ENCODE measurements at places on chromosomes 3 and 15.

DNA sequence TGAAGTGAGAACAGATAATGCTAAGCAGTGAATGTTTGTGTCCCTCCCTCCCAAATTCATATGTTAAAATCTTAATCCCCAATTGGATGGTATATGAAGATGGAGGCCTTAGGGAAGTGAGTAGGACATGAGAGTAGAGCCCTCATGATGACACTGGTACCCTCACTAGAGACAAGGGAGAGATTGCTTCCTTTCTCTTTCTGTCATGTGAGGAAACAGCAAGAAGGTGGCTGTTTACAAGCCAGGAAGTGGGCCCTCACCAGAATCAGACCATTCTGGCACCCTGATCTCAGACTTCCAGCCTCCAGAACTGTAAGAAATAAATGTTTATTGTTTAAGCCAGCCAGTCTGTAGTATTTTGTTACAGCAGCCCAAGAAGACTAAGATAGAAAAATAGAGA is 209.5 kb downstream of the SATB1 start:
- DNase-seq, result no peak

DNA sequence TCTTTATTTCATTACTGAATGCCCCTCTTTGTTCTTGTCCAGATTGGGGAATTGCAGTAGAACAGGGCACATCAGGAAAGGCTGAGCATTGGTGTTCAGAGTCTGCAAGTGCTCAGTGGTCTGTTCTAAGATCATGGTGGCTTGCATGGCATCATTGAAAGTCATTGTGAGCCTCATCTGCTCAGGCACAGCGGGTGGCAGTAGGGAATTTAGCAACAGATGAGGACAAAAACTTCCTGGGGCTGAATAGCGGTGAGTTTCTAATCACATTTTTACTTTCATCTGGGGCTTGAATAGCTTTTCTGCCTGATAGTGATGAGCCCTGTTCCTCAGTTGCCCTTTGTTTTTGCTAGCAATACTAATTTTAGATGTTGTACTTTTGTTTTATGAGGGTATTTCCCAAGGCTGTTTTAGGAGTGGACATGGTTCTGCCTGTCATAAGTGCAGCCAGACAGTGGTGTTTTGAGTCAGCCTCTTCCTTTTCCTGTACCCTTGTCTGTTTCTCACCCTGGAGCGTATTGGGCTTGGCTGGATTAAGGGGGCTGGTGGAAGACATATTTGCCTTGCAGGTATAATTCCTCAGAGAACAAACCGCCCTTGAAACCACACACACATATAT is 127.2 kb upstream of the IL12A start:
- no peak for DNase-seq

DNA sequence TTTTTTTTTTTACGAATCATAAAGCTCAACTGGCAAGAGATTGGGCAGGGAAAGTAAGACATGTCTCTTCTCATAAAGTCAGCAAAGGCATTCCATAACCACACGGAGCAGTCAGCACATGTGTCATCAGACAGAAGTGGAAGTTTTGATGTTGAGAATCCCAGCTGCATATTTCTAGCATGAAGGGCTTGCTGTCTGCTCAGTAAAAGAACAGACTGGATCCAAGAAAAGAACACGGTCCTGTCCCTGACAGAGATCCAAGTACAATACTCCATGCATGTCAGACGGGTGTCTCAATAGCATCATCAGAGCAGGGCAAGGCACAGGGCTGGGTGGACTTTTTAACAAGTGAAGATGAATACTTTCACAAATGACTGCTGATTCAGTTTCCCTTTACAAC is 38.2 kb downstream of the ABI3BP start:
- DNase-seq, result peak; percentile 20

DNA sequence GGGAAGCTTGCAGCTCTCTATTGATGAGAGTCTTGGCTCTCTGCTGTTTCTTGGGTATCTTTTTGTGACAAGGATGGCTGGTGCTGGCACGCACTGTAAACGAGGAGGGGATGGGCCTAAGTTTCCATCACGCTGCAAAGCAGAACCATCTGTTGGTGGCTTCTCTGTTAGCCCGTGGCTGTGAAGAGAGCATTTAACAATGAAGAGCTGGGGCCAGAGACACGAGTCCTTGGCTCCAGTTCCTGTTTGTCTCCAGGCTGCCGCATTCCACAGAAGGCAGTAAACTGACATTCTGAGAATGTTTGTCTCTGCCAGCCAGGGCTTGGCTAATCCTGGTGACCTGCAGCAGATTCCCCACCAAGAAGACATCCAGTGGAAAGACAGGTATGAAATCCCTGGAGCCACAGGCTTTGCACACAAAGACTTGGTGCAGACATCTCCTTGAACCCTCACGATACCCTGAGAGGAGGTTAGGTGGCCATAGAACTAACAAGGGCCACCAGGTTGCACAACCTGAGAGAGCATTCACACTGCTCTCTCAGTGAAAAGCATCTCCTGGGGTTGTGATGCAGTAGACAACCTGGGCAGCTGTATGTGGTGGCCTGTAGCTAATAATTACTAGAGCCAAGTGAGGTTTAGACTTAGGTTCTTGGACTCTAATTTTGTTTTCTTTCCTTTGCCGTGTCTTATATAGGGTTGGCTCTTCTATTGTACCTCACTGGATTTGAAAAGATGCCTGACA is 130.9 kb downstream of the ASB7 start:
- DNase-seq, result no peak

DNA sequence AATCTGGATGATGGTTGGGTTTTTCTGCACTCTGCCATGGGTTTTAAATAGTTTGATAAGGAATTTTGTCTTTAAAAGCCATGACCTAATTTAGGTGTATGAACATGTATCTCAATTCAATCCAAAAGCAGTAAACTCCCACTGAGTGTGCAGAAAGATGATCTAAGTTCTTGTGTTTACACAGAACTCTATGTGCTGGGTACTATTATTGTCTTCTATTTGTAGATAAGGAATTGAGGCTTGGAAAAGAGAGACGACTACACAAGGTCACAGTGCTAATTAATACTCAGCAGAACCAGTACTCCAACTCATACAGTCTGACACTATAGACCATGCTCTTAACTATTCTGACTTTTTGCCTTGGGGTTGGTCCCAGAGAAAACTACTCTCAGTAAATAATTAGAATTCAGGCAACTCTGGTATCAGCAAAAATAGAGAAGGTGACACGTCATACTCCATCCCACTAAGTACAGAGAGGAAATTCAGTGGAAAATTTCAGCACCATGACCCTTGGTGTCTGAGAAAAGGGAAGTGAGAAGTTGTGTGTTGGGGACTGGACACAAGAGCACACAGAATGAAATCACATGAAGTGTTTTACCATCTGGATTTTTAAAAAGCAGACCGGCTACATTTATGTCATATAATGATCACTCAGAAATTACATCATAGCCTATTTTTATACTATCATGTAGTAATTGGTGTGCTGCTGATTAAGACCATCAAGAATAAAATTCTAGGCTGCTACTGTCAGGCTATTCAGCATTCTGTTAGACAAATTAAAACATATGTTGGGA is 18.3 kb upstream of the MYH15 start:
- DNase-seq, result no peak

- no peak for DNase-seq
Observed at GRCh38 chr3:95341314-95341713, 1278.5 kb downstream of the NSUN3 start.

DNA sequence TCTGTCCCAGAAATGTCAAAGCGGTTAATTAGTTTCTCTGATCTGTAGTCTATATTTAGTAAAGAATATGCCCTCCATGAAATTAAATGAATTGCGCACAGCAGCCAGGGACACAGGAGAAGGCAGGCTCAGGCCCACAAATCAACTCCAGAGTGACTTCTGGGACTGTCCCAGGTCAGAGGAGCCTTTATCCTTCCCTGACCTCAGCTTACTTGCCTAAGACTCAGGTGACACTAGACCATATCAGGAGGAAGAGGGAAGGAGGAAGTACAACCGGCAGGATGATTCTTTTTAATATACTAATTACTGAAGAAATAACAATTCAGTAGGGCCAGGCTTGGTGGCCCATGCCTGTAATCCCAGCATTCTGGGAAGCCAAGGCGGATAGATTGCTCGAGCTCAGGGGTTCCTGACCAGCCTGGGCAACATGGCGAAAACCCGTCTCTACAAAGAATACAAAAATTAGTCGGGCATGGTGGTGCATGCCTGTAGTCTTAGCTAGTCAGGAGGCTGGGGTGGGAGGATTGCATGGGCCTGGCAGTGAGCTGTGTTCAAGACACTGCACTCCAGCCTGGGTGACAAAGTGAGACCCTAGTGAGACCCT is 1.8 kb upstream of the GPR15 start:
- no peak for DNase-seq

GRCh38 chr3:143671626-143672025 is 176.6 kb downstream of the SLC9A9 start:
- DNase-seq, result no peak

DNA sequence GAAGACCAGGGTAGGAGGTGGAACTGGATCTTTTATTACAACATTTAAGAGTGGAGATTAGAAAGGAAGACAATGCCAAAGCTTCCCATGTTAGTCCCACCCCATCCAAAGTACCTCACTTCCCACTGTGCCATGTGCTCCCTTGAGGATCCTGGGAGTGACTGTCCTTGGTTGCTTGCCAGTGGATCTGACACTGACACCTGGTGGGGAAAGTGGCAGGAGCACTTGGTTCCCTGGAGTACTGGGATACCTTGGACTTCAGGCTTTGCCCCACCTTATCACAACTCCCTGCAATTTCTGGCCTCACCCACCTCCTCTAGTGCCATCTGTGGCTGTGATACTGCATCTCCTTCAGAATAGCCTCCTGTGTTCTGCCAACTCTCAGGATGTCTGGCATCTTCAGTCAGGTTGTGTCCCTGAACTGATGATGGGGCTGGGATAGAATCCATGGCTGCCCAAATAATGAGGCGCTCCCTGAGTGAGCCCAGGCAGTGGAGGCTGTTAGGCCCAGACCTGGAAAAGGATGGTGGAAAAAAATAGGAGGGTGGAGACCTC is 1.3 kb downstream of the ELL3 start:
- no peak for DNase-seq

GRCh38 chr3:133119176-133119575 is 81.0 kb downstream of the TMEM108 start:
- no peak for DNase-seq

DNA sequence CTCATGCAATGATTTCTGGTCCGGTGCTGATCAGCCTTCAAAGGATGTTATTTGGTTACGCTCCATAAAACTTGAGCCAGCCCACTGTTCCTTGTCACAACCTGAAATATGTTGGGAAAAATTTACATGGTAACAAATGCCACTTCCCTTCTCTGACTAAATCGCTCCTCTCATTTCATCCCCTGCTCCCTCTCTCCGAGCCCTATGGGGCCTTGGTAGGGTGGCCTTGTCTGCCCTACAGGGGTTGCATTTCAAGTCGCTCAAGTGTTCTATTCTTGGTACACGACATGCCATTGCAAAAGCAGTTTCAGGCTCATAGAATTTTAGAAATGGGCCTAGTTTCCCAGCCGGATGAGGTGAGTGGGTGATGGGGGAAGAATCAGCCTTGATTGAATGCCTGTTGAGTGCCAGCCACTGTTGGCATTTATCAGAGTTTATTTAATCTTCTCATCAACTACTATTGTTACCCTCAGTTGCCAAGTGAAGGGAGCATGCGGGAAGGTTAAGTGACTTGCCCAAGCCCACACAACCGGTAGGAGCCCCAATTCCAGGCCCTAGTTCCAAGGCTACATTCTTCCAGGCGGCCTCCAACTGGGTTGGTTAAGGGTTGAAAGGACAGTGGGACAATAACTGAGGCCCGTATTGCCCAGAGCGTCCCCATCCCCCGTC is 961 bp upstream of the ABHD2 start:
- DNase-seq, result no peak

- no peak for DNase-seq
Observed at GRCh38 chr15:91104111-91104510, 4.1 kb downstream of the SV2B start.
